Activated CD4-positive, alpha-beta T cell treated with anti-CD3 and anti-CD28 coated beads, Interleukin-2, amount 50 U/mL, for 24 hours (primary cell): ENCODE measurements at places on chromosomes 11 and 22.

DNA sequence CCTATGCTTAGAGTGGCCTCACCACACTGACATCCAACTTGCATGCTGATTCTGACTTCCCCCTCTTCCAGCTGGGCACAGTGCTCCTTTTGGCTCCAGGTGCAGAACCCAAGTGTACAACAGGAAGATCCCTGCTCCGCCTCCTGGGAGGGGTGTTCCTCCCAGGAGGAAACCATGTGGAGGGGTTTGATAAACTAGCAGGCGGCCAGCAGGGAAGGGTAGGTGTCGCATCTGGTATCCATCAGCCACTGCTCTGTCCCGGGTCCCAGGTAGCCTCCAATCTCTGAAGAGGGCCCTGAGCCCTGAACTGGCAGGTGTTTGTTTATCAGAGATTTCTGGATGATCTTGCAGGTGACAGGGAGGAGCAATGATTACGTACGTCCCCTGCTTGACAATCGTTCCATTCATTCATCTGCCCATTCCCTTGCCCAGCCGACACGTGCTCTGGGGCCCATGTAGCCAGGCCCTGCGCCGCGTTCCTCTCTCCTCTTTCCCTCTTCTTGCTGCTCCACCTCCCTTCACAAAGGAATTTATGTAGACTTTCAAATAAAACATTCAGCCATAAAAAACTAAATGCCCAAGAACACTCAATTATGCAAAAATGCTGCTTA, 41.2 kb upstream of the MICAL2 start:
- DNase-seq, result no peak

DNA sequence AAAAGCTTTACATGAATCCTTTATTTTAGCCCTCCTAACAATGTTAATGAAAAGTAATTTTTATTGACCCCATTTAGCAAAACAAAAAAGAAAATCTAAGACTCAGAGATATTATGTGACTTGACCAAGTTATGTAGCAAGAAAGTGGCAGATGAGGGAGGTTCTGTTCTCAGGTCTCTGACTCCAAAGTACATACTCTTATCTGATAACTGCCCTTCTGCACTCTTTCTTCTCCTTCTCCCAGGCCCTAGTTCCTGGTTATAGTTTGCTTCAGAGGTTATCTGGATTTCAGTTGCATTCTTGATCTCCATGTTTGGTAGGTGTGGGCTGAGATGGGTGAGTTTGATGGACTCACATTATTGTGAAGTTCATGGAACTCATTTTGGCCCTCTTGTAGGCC, 4.5 kb downstream of the OR9Q2 start:
- no peak for DNase-seq

GRCh38 chr11:110990311-110990710, 255.2 kb upstream of the POU2AF2 start:
- no peak for DNase-seq

DNA sequence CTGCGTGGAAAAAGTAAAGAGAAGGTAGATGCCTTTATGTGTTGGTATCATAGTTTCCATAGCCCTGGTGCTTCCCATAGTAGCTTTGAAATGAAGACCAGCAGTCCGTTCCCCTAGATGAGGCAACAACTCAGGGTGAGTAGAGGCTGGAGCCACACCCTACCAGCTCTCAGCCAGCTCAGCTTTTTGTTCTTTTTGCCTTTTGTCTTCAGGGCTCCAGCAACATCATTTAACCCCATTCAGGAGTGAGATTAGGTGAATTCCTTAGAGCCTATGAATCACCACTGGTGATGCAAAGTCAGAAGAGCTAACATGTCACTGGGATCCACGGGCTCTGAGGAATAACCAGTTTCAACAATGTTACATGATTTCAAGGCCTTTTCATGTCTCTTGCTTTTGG, 14.0 kb upstream of the SESN3 start:
- DNase-seq, result no peak

GRCh38 chr22:20604776-20605221, 97.4 kb downstream of the MED15 start:
- no peak for DNase-seq

DNA sequence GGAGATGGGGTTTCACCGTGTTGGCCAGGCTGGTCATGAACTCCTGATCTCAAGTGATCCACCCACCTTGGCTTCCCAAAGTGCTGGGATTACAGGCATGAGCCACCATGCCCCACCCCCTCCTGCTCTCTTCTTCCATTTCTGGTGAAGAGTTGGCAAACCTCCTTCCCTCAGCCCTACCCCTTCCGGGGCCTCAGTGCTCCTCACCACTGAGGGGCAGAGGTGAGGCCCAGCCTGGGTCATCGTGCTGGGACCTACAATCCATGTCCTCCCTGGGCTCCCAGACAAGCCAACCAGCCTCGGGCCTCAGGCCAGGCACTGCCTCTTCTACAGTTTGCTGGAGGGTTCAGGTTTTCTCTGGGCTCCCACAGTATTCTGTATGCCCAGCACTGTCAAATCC, 14.8 kb upstream of the TPBGL start:
- DNase-seq, result no peak

- DNase-seq, result no peak
Measured at GRCh38 chr11:131964698-131965483, 594.5 kb downstream of the NTM start.

DNA sequence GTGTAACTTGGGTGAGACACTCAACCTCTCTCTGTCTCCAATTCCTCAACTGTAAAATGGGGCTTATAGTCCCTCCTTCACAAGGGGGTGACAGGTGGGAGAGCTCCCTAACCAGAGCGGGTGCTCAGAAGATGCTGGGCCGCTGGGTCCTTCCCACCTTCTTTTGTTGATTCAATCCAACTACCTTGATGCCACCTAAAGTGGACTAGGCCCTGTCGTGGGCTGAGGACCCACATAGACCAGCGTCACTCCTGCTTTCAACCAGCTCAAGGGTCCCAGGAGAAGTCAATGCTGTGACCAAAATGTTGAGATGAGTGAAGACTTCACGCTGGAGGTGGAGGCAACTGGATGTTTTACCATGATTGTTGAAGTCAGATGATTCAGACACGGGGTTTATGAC, 72.7 kb upstream of the WNT11 start:
- DNase-seq, result no peak

DNA sequence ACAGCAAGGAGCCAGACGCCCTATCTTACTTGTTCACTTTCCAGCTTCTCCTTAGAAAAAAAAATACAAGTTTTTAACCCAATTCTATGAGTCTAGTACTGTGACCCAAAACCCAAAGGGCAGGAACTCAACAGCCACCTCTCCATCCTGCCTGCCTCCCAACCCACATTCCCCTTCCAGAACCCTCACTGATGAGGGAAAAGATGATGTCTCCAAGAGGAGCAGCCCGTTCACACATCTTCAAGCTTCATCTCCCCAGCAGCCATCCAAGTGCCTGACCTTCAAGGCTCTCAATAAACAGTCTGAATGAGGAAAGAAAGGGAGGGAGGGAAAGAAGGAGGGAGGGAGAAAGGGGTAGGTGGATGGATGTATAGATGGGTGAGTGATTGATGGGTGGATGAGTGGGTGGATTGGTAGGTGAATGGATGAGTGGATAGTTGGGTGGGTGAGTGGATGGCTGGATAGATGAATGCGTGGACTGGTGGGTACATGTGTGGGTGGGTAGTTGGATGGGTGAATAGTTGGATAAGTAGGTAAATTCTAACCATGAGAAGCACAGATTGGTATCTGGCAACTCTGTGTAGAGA, 50.4 kb downstream of the IGLL5 start:
- DNase-seq, result no peak

- no peak for DNase-seq
Measured at GRCh38 chr11:75163921-75164849, 13.3 kb downstream of the SLCO2B1 start.

- no peak for DNase-seq
Measured at GRCh38 chr22:31631436-31631835, 30.6 kb downstream of the PISD start.

DNA sequence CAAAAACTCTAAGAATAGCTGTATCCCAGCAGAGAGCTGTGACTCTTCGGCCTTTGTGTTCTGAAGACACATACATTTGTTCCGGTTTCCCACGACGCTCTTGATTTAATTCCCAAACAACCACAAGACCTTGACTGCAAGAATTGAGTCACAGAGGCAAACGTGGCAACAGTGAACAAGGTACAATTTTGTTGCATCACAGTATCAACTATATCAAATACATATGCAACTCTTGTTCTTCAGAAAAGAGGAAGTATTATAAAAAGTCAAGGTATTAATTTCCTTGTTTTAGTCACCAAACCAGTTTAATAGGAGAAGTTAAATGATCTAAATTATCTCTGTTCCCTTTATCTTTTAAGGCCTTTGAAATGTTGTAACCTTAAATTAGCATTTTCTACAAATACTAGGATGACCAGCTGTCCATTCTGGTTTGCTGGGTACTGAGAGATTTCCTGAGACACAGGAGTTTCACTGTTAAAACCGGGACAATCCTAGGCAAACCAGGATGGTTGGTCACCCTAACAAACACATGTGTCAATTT, 11.1 kb downstream of the HPS5 start:
- no peak for DNase-seq

DNA sequence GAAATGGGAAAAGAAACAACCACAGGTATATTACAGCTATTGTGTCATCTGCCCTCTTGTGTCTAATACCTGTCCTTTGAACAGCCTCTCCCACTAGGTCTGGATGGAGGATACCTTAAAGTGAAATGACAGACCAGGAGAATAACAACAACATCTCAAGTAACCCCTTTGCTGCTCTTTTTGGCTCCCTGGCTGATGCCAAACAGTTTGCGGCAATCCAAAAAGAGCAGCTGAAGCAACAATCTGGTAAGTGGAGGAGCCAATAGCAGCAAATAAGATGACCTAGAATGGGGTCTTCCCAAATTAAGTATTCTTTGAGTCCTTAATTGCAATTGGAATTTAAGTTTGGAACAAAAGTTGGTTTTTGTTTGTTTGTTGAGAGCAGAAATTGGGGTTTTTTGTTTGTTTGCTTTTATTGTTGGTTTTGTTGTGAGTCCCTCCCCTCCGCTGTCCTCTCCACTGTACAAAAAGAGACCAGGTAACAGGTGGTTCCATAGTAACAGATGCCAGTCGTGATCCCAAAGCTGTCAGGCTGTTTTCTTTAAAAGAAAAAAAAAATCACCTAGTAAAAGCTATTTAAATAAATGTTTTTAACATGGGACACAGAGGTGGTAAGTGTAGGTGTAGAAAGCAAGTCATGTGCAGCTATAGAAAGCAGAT, 5.7 kb downstream of the UBE4A start:
- no peak for DNase-seq
